ENCODE measurements at places on chromosomes 6 and 20.

GRCh38 chr6:121873595-121873994 lies 438.1 kb downstream of the GJA1 start:
- DNase-seq, result no peak

- DNase-seq, result no peak
These were observed 39.6 kb downstream of the ALDH5A1 start for GRCh38 chr6:24534329-24534728.

- no peak for DNase-seq
These were observed 47.1 kb downstream of the FHL5 start for GRCh38 chr6:96610019-96610418.

DNA sequence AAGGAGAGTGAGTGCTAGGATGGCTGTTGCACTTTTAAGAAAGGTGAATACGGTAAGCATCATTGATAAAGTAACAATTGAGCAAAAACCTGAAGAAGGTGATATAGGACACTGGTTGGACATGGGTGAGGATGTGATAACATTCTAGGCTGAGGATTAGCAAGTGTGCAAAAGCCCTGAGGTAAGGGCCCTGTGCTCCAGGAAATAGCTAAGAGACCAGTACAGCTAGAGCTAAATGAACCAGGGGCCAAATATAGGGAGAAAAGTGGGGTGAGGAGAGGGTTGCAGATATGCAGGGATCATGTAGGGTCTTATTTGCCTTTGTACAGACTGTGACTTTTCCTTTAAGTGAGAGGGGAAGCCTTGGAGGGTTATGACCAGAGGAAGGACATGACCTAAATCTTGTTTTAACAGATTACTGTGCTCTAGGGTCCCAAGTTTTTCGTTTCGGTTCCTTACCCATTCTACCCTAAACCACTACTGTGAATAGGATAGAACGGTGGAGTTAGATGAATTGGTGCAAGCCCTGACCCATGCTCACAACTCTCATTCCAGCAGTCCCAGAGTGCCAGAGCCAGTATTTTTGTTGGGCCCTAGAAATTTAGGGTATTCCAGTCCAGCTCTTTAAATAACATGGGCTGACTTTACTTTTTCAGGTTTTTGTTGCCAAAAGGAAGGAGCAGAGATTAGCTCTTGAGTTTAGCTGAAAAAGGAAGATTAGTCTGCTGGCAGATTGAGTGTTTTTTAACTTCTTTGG lies 10.7 kb downstream of the MAPK14 start:
- DNase-seq, result no peak

- DNase-seq, result no peak
These were observed 26.7 kb downstream of the ZNF337 start for GRCh38 chr20:25669826-25670422.

All from NCI-H146 (cell line).